ENCODE measurements at places on chromosomes 2 and 18. TPM values are rescaled to one million over a fixed set of nuclear protein-coding genes. Genes with fewer than 3 reads are reported as not detected.

MGAT4A gene
- total RNA-seq: 54.0 TPM

COL5A2 gene
- 19.1 TPM for total RNA-seq

TGFA gene
- total RNA-seq: 18.2 TPM

RNU2-63P gene
- total RNA-seq: not detected

IL18RAP gene
- total RNA-seq: not detected

MRPL44 gene
- total RNA-seq: 66.0 TPM

SERPINB12 gene
- not detected for total RNA-seq

HAAO gene
- total RNA-seq: 1.4 TPM

B3GNT7 gene
- total RNA-seq: 9.0 TPM

OTOS gene
- total RNA-seq: not detected

FAM228A gene
- 1.2 TPM for total RNA-seq

DNAH7 gene
- total RNA-seq: 21.7 TPM

SRD5A2 gene
- 0.23 TPM for total RNA-seq

ZNF519 gene
- total RNA-seq: 33.4 TPM

CCDC88A gene
- 388 TPM for total RNA-seq

FAM237A gene
- 0.46 TPM for total RNA-seq

RGPD4 gene
- total RNA-seq: 0.23 TPM

CDK15 gene
- 0.92 TPM for total RNA-seq

G6PC2 gene
- not detected for total RNA-seq

GALNT5 gene
- 0.92 TPM for total RNA-seq

SCN7A gene
- 19.6 TPM for total RNA-seq

SPHKAP gene
- 60.7 TPM for total RNA-seq

ACAA2 gene
- 25.6 TPM for total RNA-seq

HOXD12 gene
- total RNA-seq: not detected

ZDBF2 gene
- 44.5 TPM for total RNA-seq

HOXD13 gene
- total RNA-seq: not detected

RTP5 gene
- 13.8 TPM for total RNA-seq

EML6 gene
- 24.0 TPM for total RNA-seq

CLASP1 gene
- total RNA-seq: 156 TPM

NDUFV2 gene
- 107 TPM for total RNA-seq

SCYGR2 gene
- total RNA-seq: not detected

FOXD4L1 gene
- total RNA-seq: 0.69 TPM

SERPINB13 gene
- total RNA-seq: under 0.01 TPM

DLX2 gene
- total RNA-seq: 5.8 TPM

ZSWIM2 gene
- 0.23 TPM for total RNA-seq

FMNL2 gene
- total RNA-seq: 80.5 TPM

SPDYA gene
- total RNA-seq: 1.2 TPM

PRKAG3 gene
- total RNA-seq: not detected

STPG4 gene
- total RNA-seq: not detected

EFHD1 gene
- total RNA-seq: 3.7 TPM

NEU2 gene
- total RNA-seq: not detected

Measured in diencephalon (tissue), 1 donor.